ENCODE measurements at places on chromosomes 1 and 21.

- DNase-seq, result no peak
Observed at GRCh38 chr1:39178541-39179431, 25.7 kb upstream of the MACF1 start.

DNA sequence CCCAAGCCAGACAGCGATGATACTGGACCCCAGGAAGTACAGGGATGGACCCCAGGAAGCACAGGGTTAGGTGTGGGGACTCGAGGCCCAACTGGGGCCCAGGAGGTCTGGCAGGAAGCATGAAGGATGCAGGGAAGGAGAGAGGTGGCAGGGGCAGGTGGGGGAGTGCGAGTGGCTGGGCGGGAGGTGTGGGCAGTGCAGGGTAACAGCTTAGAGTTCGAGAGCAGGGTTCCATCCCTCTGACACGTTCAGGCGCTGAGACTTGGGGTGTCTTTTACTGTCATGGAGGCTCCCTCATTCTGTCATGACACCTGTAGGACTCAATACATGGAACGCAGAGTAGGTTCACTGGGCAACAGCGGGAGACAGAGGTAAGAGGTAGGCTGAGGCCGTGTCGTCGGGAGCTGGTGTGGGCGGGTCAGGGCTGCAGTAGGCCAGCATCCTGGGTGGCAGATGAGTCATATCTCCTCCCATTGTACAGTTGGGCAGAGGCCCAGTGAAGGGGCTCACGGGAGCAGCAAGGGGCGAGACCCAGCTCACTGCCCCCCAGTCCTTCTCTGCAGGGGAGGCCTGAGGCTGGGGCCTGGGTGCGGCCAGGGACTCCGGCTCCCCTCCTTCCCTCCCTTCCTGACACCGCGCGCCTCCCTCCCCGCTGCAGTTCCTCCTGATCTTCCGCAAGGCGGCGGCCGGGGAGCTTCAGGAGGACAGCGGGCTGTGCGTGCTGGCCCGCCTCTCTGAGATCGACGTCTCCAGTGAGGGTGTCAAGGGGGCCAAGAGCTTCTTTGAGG is 11.6 kb upstream of the CTRC start:
- DNase-seq, result no peak

DNA sequence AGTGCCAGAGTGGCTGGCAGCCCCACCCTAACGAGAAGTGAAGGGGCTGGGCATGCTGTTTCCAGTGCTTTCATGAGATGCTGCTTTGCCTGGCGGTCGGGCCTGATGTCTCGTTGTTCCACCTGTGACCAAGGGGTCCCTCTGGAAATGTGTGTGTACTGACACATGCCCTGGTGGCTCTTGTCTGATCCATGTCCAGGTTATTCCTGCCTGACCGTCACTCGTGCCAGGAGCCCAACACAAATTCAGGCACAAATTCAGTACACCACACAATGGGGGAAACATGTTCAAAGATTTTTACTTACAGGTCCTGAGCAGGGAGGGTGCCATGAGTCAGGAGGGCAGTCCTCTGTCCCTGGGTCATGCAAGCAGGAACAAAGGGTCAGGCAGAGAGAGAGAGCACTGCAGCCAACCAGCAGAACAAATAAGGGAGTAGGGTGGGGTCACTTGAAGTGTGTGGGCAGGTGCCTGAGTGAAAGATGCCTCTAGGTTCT is 76.3 kb downstream of the ADARB1 start:
- no peak for DNase-seq

- DNase-seq, result no peak
Observed at GRCh38 chr1:93813076-93813475, 65.9 kb downstream of the DNTTIP2 start.

DNA sequence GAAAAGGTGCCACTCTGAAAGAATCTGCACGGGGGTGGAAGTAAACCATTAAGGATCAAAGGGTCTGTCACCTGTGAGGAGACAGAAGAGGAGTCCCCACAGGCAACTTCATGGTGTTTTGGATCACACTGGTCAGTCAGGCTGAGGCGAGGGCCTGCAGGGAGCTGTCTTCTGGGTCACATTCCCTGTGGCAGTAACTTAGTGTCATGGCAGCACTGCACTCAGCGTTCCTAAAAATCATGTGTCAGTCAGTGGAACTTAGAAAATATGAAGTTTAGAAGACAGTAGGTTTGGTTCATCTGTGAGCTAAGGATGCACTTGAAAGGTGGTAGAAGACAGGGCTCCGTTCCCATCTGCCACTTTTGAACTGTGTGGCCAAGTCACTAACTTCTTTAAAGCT is 43.5 kb upstream of the CD101 start:
- DNase-seq, result no peak

- no peak for DNase-seq
Observed at GRCh38 chr21:45788198-45788597, 144.7 kb downstream of the PCBP3 start.

GRCh38 chr1:227321035-227321434 is 2.7 kb upstream of the CDC42BPA start:
- DNase-seq, result no peak

DNA sequence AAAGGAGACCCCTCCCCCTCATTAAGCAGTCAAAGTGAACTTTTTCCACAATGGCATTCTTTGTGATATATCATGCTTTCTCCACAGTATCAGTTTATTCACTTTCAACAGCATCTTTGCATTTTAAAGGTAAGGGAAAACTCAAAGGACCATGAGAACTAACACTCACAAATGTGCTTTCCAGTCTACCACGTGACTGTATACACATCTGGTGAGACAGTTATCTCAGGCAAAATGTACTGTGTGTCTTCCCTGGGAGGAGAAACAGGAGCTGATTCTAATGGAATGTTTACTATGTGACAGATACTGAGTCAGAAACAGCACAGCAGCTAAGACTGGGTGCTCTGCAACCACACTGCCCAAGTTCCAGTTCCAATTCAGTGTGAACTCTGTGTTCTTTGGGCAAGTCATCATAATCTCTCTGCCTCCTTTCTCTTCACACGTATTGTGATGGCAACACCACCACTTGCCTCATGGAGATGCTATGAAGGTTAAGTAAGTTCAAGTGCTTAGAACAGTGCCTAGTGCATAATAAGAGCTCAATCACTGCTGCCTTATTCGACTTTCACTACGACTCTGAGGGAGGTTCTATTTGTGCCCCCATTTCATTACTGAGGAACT is 79.0 kb downstream of the SLC45A1 start:
- DNase-seq, result no peak

GRCh38 chr1:158996998-158997397 is 12.7 kb upstream of the IFI16 start:
- no peak for DNase-seq

DNA sequence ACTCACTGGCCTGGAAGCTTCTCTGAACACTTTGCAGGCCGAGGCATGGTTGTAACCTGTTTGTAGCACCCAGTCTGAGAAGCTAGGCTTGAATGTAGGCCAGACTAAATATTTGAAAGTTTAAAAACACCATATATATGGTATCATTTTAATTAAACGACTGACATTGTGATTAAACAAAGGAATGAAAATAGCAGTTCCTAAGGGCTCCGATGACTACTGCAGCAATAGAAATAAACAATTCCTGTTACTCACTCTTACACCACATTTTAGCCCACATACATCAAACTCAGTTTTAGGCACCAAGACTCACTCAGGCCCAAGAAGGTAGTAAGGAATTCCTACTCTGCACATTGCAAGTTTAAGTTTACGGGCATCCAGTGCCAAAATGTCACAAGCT is 281.2 kb downstream of the AKT3 start:
- DNase-seq, result no peak

DNA sequence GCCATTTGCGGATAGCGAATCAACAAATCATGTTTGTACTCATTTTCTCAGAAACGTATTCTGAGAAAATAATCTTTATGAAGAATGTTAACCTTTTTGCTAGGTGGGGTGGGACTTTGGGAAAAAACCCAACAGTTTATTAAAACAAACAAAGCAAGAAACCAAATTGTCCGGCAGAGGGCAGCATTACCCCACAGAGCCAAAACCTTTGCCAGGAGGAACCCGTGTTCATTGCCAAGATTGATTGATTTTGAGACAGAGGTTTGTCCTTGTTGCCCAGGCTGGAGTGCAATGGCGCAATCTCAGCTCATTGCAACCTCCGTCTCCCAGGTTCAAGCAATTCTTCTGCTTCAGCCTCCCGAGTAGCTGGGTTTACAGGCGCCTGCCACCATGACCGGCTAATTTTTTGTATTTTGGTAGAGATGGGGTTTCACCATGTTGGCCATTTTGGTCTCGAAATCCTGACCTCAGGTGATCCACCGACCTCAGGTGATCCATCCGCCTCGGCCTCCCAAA is 70.8 kb upstream of the RHOU start:
- DNase-seq, result peak; percentile 55

DNA sequence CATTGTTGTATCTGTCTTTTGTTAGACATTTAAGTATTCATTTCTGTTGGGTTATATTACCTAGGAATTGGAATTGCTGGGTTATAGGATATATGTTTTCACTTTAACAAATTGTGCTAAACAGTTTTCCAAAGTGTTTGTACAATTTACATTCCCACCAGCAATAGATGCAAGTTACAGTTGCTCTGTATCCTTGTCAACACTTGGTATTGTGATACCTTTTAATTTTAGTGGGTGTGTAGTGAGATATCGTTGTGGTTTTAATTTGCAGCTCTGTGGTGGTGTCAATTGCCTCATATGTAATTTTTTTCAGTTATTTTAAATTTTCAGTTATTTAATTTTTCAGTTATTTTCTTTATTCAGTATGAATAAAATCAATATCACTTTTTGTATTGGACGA is 7.4 kb upstream of the DPH5 start:
- DNase-seq, result no peak

DNA sequence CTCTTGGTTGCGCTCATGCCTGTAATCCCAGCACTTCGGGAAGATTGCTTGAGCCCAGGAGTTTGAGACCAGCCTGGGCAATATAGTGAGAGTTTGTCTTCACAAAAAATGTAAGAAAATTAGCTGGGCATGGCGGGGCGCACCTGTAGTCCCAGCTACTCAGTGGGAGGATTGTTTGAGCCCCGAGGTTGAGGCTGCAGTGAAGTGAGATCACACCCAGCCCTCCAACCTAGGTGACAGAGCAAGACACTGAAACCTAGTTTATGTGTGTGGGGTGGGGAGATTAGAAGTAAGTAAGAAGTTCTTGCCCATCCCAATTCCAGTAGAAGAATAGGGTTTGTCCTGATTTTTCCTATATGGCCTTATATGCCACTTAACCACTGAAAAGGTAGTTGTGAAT is 2.0 kb downstream of the RPL5 start:
- no peak for DNase-seq

DNA sequence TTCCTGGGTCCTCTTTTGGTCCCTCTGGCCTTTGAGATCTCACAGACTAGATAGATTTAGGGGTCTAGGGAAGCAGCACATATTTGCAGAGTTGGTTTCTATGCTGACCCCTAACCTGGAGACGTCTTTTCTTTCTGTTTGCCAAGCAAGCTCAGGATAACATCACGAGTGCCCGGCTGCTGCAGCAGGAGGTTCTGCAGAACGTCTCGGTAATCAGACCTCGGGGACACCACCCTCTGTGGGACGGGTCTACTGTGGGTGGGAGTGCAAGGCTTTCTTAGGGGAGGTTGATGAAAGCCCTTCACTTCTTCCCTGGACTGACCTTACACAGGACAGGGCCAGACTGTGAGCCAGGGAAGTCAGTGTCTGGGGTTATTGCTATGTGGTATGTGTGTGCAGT is 2.9 kb downstream of the IL24 start:
- DNase-seq, result no peak

GRCh38 chr1:173960625-173961024 is 43.5 kb upstream of the SERPINC1 start:
- no peak for DNase-seq

- DNase-seq, result no peak
Observed at GRCh38 chr1:32983020-32983419, 18.4 kb upstream of the RNF19B start.

DNA sequence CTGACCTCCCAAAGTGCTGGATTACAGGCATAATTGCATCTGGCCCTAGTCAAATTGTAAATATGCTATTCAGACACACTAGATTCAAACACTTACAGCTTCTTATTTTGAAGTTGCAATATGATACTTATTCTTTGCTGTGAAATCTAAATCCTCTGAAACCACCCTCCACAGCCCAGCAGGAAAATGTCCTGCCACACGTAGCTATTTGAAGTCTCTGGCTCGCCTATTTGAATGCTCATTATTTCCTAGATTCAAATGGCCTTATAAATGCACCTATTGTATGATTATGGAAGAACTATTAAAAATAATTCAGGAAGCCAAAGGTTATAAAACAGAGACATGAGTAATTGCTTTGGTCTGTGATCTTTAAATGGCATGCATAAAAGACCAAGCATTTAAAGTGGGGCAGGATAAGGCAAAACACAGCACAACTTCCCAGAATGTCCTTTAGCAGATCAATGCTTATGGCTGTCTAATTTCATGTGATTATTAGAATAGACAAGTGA is 26.6 kb upstream of the FBXO28 start:
- no peak for DNase-seq

GRCh38 chr1:6587261-6588005 is 7.6 kb downstream of the ZBTB48 start:
- no peak for DNase-seq

- DNase-seq, result no peak
Observed at GRCh38 chr1:64960731-64961130, 5.6 kb downstream of the JAK1 start.

DNA sequence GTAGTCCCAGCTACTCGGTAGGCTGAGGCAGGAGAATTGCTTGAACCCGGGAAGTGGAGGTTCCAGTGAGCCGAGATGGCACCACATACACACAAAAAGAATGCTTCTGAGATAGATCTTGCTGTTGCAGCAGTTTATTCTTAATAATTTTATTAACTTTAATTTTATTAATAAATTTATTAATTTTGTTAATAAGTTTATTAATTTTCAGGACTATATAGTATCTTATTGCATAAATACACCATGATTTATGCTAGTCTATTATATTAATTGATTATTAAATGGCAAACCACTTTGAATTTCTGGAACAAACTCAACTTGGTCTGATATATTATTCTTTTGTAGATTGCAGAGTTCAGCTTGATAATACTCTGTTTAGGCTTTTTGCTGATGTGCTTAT is 99.5 kb downstream of the CLIC6 start:
- DNase-seq, result no peak

DNA sequence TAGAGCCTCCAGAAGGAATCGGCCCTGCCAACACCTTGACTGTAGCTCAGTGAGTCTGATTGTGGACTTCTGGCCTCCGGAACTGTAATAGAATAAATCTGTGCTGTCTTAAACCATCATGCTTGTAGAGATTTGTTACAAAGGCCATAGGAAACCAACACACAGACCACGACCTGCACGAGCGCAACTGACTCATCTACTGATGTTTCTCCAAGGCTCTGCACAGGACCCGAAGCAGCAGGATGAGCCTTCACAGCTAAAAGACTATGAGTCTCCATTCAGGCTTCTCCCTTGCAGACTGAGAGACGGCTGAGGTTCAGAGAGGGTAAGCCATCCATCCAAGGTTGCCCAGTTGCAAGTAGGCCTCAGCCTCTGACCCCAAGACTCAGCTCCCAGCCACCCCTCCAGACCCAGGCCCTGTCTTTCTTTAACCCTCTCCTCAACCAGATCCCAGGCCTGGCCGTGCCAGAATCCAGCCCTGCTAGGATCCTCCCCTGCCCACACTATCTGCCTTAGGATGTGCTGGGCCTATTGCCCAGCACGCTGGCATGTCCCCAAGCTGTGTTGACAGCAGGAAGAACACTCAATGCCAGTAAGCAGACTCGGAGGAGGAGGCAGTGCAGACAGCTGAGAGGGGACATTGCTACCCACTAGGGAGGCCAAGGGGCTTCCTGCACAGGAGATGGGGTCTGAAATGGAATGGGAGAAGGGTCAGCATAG is 109.0 kb downstream of the HMGB4 start:
- no peak for DNase-seq

GRCh38 chr1:9115351-9116205 is 13.3 kb downstream of the GPR157 start:
- DNase-seq, result no peak
